ENCODE measurements at places on chromosomes 7 and 10.
A peak's percentile ranks its signal among the peaks of the same experiment; 100 is the strongest.

GRCh38 chr7:36301914-36302771 lies 87.5 kb upstream of the ANLN start:
- DNase-seq, result peak; percentile 63

DNA sequence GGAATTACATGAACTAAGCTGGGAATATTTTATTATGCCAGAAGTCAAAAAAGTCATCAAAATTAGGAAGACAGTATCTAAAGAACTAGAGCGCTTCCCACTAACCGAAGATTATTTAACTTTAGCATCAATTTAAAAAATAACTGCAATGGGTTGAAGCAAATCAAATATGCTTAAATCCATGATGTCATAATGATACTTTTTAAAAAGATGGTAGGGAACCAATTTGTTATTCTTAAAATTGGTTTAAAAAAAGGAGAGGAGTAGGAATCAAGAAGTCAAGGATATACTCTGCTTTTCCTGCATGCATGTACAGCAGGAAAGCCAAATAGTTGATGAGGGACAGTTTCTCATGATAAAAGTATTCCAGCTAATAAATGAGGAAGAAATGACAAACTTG lies 3.2 kb upstream of the ASAH2 start:
- no peak for DNase-seq

DNA sequence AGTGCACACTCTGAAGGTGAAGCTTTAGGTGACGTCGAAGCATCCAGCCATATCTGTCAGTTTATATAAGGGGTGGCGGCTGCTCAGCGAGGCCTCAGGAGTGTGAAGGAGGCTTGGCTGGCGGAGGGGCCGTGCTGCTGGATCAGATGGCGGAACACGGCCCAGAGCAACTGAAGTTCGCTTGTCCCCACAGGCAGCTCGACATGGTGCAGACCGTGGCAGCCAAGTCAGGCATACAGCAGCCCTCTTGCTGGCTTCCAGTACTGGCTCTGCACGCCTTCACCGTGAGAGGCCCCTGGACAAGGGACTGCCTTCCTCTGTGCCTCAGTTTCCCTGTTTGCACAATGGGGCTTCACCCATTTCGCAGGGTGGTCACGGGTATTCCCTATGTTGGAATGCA lies 443.5 kb downstream of the DNAJB6 start:
- DNase-seq, result no peak

DNA sequence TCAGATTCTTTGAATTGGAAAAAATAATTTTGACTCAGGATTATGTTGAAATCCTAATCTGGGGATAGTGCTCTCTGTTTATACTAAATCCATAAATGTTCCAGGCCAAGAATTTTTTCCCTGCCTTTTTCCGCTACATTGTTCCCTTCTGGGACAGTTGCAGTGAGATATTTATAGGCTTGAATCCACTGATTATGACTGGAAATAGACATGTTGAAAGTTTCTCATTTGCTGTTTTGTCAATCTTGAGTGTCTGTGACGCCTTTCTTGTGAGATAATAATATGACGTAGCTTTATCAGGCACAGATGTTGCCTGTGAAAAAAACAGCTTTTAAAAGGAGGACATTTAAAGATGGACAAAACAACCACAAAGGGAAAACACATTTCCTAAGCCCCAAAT lies 155.9 kb downstream of the ARID5B start:
- DNase-seq, result peak; percentile 50

GRCh38 chr7:16432425-16432731 lies 11.0 kb upstream of the CRPPA start:
- no peak for DNase-seq

DNA sequence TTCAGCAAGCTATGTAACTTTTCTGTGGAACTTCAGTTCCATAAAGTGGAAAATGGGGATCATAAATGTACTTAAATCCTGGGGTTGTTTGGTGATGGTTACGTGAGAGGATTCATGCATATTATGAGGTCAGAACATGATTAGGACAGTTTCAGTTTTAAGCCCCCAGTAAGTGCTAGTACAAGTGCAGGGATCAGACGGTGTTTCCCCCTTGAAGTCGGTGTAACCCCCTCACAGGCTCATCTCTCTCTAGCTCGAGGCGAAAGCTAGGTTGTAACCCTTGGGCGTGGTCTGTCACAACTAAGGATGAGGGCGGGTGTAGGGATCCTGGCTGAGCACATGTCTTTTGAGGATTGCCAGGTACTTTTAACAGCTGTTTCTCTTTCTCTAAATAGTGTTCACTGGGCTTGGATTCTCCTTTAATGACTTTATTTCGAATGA lies 84.7 kb downstream of the SPAG6 start:
- DNase-seq, result no peak

DNA sequence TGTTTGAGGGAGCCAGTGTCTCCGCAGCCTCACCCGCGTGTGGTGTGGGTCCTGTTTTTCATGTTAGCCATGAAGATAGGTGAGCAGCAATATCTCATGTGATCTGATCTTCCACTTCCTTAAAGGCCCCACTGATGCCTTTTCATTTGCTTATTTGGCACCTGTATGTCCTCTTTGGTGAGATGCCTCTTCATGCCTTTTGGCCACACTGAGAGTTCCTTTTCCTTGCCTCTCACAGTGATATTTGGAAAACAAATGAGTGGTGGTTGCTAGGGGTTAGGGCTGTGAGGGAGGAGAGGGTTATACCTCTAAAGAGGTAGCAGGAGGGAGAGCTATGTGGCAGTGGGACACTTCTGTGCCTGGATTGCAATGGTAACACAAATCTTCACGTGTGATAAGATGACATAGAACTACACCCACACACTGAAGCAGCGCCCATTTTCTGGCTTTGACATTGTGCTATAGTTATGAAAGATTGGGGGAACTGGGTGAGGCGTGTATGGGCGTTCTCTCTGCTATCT lies 90.4 kb upstream of the TNS3 start:
- DNase-seq, result no peak

GRCh38 chr10:59176241-59177030 lies at the start of gene PHYHIPL:
Gene PHYHIPL, plus strand, starts transcription at chr10:59176643. Its CDS starts 211 bp downstream, at chr10:59176854.
- DNase-seq, result no peak

DNA sequence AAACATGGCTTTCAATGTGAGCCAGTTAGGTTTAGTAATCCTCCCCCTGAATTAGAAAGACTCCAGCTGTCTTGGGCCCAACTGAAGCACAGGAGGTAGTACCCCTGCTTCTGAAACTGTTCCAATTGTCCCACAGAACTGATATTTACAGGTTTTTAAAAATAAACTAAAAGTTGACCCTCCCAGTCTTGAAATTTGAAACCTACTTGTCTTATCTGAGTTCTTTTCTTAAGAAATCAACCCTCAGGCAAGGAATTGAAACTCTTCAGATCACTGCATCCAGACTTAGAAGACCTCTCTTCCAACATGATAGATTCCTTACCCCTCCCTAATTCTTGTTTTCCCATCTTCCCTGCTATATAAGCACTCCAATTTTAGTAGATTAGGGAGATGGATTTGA lies 13.3 kb upstream of the ARHGAP21 start:
- DNase-seq, result no peak

- no peak for DNase-seq
These were observed 365.2 kb upstream of the MEOX2 start for GRCh38 chr7:16051561-16052255.

GRCh38 chr10:576130-576465 lies 113.4 kb downstream of the DIP2C start:
- peak; percentile 78 for DNase-seq

GRCh38 chr7:49443515-49443914 lies 329.9 kb upstream of the VWC2 start:
- no peak for DNase-seq

DNA sequence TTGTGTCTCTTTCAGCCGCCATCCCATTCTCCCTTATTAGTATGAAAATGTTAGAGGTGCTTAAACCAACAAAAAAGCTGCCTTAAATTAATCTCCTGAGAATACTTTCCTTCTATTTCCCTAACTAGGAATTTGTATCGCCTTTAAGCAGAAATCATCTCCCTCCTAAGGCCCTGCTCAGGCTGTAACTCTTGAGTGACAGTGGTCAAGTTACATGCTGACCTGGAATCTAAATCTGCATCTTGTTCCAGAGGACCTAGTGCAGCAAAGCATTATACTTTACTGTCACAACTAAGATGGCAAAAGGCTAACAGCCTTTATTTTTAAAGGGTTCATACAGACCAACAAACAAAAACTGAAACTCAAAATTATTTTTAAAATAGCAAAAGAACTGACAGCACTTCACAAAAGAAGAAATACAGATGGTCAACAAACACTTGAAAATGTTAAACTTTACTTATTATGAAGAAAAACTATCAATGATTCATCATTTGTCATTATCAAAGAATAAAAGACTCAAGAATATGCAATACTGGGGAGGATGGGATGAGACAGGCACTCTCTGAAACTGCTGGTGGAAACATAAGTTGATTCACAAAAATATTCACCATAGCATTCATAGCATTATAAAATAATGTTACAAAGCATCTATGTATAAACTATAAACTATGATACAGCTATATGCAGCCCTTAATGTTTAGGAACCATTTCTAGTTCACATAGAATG lies 11.0 kb downstream of the CYREN start:
- DNase-seq, result no peak

GRCh38 chr10:57654856-57655255 lies 612.8 kb downstream of the IPMK start:
- DNase-seq, result no peak

DNA sequence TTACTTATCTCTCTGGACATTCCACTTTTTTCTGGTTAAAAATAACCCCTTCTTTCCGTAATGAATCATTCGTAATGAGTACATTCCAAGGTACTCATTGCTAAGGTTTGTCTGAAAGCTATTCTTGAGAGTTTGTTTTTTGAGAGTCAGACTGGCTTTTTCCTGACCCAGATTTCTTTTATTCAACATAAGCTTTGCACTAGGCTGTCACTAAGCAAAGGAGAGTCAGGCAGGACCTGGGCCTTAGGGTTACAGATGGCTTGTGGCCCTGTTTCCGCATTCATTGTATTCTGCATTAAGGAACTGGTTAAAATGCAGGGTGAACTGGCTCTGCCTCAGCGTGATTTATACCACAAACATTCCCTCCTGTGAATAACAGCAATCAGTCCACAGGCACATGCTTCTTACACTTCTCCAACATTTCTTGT lies 84.1 kb downstream of the POM121L12 start:
- DNase-seq, result no peak

GRCh38 chr10:132458586-132459300 lies 61.7 kb downstream of the PWWP2B start:
- no peak for DNase-seq

- no peak for DNase-seq
These were observed 17.0 kb upstream of the SFRP5 start for GRCh38 chr10:97788552-97789442.

DNA sequence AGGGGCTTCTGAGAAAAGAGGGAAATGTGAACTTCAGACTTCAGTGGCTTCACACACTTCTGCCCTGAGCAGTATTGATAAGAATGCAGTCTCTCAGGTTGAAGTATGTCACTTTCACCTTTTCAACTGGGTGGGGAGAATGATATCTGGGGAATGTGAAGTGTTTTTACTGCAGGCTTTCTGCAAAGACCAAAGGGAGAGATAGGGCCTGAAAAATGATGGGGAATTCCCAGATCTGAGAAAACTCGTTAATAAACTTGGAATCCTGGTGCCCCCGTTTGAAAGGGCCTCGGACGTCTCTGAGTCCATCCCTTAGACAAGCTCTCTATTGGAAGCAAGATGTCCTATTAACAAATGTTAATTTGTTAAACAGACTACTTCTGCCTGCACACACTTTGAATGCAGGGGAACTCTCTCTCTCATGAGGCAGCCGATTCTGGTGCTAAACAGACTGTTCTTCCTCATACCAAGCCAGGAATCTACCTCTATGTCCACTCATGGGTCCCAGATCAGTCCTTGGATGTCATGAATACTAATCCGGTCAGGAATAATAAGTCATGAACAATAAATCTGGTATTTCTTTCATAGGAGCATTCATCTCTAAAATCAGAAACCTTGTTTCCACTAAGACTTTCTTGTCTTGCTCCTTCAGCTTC lies 193.6 kb downstream of the JCAD start:
- DNase-seq, result no peak

DNA sequence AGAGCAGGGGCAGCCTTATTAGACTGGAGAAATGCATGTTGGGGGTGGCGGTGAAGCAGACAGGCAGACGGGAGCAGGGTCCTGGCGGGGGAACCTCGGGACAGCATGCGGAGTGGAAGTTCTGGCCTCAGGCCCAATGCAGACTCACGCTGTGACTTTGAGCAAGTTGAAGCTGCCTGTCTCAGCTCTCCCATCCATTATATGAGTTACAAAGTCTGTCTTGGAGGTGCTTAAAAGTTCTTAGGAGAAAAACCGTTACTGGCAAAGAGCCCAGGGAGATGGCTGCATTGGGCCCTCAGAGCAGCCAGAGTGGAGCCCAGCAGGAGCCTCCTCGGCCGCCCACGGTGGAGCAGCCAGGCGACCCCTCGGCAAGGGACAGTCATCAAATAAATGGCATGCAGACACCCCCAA lies 509.5 kb downstream of the PLXNA4 start:
- no peak for DNase-seq

DNA sequence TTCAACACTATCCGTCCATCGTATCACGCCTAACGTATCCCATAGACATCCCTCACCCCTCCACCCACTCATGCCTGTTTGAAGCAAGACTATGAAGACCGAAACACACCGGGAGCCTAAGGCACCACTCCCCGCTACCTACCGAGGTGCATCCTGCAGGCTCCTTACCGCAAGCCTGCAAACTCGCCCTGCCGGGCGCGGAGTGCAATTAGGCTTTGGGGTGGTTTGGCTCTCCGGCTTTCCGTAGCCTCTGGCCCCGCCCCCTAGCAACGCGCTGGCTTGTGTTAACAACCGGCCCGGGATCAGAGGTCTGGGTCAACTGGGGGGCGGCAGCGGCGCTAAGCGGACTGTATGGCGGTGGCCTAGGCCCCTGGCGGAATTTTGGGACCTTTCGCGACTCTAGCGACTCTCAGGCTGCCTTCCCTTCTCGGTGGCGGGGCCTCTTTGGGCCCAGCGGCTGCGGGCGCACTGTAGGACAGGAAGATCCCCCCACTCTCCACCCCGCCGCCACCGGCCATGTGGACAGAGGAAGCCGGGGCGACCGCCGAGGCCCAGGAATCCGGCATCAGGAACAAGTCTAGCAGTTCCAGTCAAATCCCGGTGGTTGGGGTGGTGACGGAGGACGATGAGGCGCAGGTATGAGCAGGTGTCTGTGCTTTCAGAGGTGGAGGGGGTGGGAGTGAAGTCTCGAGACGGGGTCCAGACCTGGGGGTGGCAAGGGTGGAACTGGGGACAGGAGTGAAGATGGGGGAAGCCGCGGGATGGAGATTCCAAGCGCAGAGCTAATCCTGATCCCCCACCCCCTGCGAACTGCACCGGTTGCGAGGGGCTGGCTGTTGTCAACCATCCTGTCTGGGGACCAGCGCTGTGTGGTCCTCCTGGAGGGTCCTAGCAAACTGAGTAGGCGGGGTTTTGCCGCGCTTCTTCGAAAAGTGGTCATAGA lies at the start of gene CFAP69:
Gene CFAP69, plus strand, starts transcription at position 266 of the 943 bp plus-strand sequence. Its CDS starts 251 bp downstream, at position 517.
- DNase-seq, result peak; percentile 89

DNA sequence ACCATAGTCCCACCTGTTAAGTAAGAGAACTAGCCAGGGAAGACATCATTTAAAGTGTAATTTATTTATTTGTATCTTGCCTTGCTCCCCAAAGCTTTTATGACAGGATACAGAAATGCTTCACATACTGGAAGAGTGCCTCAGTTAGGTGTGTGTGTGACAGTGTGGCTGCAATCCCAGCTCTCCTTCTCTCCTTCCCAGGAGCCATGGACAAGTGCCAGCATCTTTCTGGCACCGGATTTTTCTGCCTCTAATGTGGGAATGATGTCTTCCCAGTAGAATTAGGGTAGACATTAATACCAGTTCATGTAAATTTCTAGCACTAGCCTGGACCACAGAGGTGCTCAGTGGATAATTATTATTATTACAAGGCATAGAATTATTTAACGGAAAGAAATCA lies 30.3 kb upstream of the ATXN7L1 start:
- no peak for DNase-seq

Data from lower leg skin (tissue), 4 donors.